A673 (cell line): ENCODE measurements at places on chromosomes 6 and 20. TPM values are rescaled to one million over a fixed set of nuclear protein-coding genes. Genes with fewer than 3 reads are reported as not detected.
A peak's percentile ranks its signal among the peaks of the same experiment; 100 is the strongest.

DNA sequence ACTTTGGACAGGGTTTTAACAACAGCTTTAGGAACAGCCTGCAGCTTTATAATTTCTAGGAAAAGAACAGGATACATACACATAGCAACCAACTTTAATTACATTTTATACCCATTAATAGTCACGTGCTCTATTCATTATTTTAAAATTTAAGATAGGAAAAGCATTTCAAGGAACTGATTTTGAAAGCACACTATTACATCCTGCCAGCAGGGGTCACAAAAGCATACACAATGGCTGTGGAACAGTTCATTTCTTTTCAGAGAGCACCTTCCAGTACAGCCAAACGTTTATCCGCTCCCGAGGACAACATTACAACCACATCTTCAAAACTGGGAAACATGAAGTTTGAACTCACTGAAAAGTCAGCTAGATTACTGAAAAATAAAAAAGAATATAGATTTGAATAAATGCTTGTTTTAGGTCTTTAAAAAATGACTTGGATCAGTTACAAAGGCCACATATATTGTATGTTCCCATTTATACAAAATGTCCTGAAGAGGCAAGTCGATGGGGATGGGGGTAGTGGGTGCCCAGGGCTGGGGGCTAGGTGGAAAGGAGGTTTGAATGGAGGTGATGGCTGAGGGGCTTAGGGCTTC lies 104.6 kb upstream of the EXOC2 start:
- H3K4me3 ChIP-seq, result no peak overlapping the region
- H3K27ac ChIP-seq, result no peak overlapping the region
- H3K36me3 ChIP-seq, result no peaks in the 10 kb centered on the region
- DNase-seq, result peak; percentile 62
- H3K27me3 ChIP-seq, result peaks cover 88% of the 10 kb centered on the region

SMLR1 gene
- not detected in 2 replicates for total RNA-seq

GRCh38 chr6:16832721-16833120 lies 71.5 kb upstream of the ATXN1 start:
- no peak overlapping the region for H3K27ac ChIP-seq
- H3K36me3 ChIP-seq, result no peaks in the 10 kb centered on the region
- H3K4me3 ChIP-seq, result no peak overlapping the region

GRCh38 chr6:16135066-16135465 lies 6.2 kb downstream of the MYLIP start:
- H3K36me3 ChIP-seq, result peaks cover 16% of the 10 kb centered on the region
- H3K27ac ChIP-seq, result peak overlapping the region; percentile 14
- DNase-seq, result peak; percentile 18
- H3K4me1 ChIP-seq, result peaks cover 78% of the 10 kb centered on the region
- H3K4me3 ChIP-seq, result no peak overlapping the region

GRCh38 chr6:43478008-43478372 lies 620 bp downstream of the TJAP1 start:
- DNase-seq, result no peak
- peak overlapping the region; percentile 74 for H3K4me3 ChIP-seq
- H3K36me3 ChIP-seq, result no peaks in the 10 kb centered on the region
- H3K27me3 ChIP-seq, result no peaks in the 10 kb centered on the region
- H3K27ac ChIP-seq, result peak overlapping the region; percentile 89

SLC26A8 gene
- total RNA-seq, result not detected in 2 replicates

UBD gene
- total RNA-seq, result not detected in 2 replicates

GRCh38 chr6:136137008-136137692 lies 113.0 kb downstream of the MTFR2 start:
- DNase-seq, result no peak
- H3K4me1 ChIP-seq, result no peaks in the 10 kb centered on the region
- H3K4me3 ChIP-seq, result no peak overlapping the region
- no peaks in the 10 kb centered on the region for H3K36me3 ChIP-seq

SLC25A27 gene
- 0.45 and 0.52 TPM in 2 replicates for total RNA-seq

DNA sequence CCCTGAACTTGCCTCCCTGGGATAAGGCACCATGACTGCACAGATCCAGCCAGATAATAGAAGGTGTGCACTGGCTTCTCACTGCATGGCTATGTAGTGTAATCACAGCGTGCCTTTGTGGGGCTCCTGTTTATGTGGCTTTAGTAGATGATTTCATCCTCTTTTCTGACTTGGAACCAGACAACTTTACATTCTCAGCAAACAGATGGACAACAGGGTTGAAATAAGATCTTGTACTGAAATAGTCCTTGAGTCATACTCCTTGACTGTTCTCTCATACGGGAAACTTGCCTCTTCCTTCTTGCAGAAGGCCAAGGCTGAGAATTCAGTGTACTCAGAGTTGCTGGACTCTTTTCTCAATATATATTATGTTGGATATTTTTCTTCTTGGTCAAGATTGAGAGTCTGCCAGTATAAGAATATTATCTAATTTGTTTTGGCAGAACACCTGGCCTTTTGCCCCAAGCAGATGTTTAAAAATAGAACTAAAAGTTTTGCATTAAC lies 25.0 kb upstream of the RNF144B start:
- no peak overlapping the region for H3K27ac ChIP-seq
- H3K27me3 ChIP-seq, result no peaks in the 10 kb centered on the region
- no peaks in the 10 kb centered on the region for H3K36me3 ChIP-seq
- no peak overlapping the region for H3K4me3 ChIP-seq
- H3K4me1 ChIP-seq, result no peaks in the 10 kb centered on the region

CTAGE9 gene
- not detected in 2 replicates for total RNA-seq

DNA sequence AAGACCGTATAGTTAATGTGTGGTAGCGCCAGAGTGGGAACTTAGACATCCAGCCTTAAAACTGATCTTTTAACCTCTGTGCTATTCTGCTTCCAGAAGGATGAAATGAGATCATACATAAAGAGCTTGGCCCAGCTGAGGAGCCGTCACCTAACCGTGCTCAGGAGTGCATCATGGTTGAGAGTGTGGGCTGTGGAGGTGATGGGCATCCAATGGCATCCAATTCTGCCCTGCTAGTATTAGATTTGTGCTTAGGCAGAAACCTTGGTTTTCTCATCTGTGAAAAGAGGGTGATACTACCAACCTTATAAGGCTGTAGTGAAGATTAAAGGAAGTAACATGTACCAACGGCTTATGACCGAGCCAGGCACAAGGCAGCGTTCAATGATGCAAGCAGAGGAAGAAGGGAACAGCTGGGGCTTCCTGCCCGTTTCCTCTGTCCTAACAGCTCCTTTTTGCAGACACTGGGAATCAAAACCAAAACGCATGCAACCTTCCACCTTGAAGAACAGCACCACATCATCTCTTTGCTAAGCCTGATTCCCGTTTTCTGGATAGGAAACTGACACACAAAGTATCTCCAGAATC lies 1.3 kb downstream of the SLC22A16 start:
- peak; percentile 31 for DNase-seq
- H3K36me3 ChIP-seq, result no peaks in the 10 kb centered on the region
- no peak overlapping the region for H3K27ac ChIP-seq
- no peak overlapping the region for H3K4me3 ChIP-seq

DNA sequence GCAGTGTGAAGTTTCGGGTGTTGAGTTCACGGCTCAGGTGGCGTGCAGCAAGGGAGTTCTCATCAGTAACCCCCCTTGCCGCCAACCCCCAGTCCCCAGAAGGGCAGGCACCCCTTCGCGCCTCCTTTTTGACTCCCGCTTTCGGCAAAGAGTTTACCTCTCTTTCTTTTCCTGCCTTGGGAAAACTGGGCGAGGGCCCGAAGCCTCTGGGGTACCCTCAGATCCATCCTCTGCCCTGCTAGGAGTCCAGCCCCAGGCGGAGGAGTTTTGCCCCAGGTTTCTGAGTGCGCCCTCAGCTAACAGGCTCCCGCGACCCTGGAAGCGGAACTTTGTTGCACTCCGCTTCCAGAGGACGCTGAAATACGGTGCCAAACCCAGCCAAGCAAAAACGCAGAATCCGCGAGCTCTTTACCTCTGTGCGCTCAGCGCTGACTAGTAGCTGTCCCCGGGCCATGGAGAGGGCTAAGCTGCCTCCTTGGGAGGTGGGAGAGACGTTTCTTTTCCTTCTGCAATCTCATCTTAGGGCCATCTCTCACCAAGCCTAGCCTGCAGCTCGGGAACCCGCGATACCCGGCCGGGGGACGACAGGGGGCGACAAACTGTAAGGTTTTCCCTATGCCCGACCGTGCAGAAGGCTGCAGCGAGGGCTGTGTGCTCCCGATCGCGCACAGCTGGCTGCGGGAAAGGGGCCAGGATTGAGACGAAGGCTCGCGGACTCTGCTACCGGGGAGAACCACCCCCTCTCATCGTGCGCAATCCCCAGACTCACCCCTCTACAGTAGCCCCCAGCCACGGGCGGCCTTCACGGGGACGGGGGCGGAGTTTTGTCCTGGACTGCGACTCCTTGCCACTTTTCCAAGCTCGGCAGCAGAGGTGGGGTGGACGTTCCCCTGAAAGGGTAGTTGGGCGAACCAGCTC lies 2.7 kb upstream of the PAX1 start:
- peak overlapping the region; percentile 36 for H3K4me3 ChIP-seq
- H3K27ac ChIP-seq, result no peak overlapping the region
- peaks cover 3% of the 10 kb centered on the region for H3K4me1 ChIP-seq
- no peaks in the 10 kb centered on the region for H3K36me3 ChIP-seq
- H3K27me3 ChIP-seq, result peaks cover 88% of the 10 kb centered on the region
- DNase-seq, result peak; percentile 88

SULF2 gene
- 0.68 and 0.69 TPM in 2 replicates for total RNA-seq

DNA sequence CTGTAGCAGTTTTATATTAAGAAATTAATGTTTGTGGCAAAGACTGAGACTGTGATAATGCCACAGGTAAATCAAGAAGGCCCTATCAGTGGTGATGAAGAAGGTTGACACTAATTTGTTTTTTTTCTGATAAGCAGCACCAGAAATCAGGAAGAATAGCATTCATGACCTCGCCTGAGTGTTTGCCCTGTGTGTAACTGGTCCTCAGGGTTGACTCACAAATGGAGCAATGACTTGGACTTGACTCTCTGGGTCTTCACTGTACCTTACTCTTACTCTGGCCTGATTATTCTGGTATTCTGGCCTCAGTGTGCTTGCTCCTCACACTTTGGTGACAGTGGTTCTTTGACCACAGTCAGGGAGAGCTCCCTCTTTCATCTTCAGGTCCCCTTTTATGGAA lies 243.9 kb downstream of the HAO1 start:
- no peak overlapping the region for H3K27ac ChIP-seq
- H3K4me1 ChIP-seq, result no peaks in the 10 kb centered on the region
- no peak overlapping the region for H3K4me3 ChIP-seq
- DNase-seq, result no peak
- peaks cover 13% of the 10 kb centered on the region for H3K27me3 ChIP-seq
- H3K36me3 ChIP-seq, result no peaks in the 10 kb centered on the region

- H3K27ac ChIP-seq, result no peak overlapping the region
- H3K4me3 ChIP-seq, result no peak overlapping the region
Measured at GRCh38 chr20:57663681-57664451, 43.6 kb upstream of the ZBP1 start.

DNA sequence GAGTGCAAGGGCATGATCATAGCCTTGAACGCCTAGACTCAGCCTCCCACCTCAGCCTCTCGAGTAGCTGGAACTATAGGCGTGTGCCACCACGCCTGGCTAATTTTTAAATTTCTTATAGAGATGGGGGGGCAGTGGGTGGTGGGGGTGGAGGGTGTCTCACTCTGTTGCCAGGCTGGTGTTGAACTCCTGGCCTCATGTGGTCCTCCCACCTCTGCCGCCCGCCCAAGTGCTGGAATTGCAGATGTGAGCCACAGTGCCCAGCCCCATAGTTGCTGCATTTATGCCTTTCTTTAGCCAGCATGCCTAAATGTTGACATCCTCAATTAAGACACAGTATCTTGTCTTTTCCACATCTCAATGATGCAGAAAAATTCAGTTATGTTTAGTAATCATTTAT lies 171.1 kb downstream of the ARID1B start:
- H3K4me3 ChIP-seq, result no peak overlapping the region
- no peak overlapping the region for H3K27ac ChIP-seq
- H3K36me3 ChIP-seq, result no peaks in the 10 kb centered on the region
- H3K27me3 ChIP-seq, result no peaks in the 10 kb centered on the region
- DNase-seq, result no peak
- peaks cover 31% of the 10 kb centered on the region for H3K4me1 ChIP-seq

PREP gene
- total RNA-seq, result 34.1 and 35.5 TPM in 2 replicates

GRCh38 chr6:105646391-105646867 lies 243.5 kb upstream of the PREP start:
- H3K4me1 ChIP-seq, result no peaks in the 10 kb centered on the region
- H3K36me3 ChIP-seq, result no peaks in the 10 kb centered on the region
- no peaks in the 10 kb centered on the region for H3K27me3 ChIP-seq

DNA sequence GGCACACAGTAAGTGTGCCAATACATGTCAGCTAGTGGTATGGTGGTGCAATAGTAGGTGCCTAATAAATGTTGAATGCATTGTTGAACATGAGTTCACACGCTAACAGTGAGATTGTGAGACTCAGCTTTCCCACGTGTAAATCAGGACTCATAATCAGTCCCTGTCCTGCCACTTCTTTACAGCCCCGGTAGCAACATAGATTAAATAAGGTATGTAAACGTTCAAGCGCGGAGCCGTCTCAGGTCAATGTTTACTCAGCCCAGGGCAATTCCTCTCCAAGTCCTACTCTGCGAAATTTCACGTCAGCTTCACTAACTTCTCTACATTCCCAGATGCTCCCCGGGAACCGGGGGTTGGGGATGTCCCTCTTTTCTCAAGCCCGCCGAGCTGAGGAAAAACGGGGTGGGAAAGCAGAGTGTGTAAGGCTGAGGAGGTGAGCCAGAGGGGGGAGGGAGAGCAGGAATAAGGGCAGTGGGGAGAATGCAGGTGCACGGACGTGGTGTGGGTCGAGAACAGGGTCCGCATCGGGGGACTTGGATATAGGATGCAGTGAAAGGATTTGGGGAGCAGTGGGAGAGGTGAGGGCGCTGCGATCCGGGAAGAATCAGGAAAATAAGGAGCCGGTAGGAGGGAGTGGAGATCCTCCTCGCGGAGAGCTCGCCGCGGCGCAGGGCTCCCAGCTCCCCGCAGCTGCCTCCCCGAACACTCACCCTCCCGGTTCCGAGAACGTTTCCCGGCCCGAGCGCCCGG lies 544 bp upstream of the TP53INP2 start:
- H3K27me3 ChIP-seq, result no peaks in the 10 kb centered on the region
- peak overlapping the region; percentile 99 for H3K27ac ChIP-seq
- no peaks in the 10 kb centered on the region for H3K36me3 ChIP-seq
- DNase-seq, result peak; percentile 37

DNA sequence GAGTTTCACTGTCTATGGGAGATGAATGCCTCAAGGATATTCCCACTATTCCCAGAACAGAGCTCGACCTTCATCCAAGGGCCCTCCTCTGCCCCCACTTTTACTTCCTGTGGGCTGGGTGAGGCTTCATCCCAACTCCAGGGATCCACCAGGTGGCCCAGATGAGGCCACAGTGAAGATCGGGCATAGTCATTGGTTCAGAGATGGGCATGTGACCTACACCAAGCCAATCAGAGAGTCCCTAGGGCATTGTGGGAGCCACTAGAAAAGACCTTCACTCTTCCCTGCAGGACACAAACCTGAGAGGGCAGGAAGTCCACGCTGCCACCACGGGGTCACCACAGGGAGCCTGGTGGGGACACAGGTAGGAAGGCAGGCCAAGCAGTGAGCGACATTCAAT lies 72.9 kb upstream of the SLC22A16 start:
- H3K27me3 ChIP-seq, result peaks cover 5% of the 10 kb centered on the region
- no peaks in the 10 kb centered on the region for H3K4me1 ChIP-seq
- no peaks in the 10 kb centered on the region for H3K36me3 ChIP-seq
- DNase-seq, result no peak
- no peak overlapping the region for H3K4me3 ChIP-seq
- H3K27ac ChIP-seq, result no peak overlapping the region
